ENCODE measurements at places on chromosomes 7 and 10.

DNA sequence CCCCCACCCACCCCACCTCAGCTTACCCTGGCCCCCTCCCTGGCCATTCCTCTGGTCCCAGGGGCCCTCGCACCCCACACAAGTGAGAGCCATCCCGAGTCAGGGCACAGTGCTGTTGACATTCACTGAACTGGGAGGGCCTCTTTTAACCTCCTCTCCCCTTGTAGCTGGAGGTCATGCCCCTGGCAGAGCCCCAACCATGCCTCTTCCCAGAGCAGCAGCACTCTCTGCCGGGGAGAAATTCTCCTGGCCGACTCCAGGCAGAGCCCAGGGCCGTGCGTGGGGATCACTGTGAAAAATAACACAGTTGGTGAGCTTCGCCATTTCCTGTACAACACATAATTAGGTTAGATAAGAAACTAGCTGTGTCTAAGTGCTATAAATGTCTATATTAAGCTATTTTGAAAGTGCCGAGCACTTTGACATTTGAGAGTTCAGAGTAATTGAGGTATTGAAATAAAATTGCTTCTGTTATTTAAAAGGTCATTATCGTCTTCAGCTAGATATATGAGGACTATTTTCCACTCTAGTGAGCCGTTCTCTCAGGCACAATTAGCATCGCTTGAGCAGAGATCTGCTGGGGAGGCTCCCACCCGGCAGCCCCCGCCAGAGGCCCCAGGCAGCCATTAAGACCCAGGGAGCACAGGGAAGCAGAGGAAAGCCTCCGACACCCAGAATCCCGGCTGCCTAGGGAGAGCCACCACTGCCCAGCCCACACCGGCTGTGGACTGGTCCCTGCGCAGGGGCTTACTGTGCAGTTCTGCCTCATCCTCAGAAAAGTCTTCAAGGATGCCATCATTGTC, 62.4 kb upstream of the LRRC18 start:
- peak; percentile 26 for DNase-seq

DNA sequence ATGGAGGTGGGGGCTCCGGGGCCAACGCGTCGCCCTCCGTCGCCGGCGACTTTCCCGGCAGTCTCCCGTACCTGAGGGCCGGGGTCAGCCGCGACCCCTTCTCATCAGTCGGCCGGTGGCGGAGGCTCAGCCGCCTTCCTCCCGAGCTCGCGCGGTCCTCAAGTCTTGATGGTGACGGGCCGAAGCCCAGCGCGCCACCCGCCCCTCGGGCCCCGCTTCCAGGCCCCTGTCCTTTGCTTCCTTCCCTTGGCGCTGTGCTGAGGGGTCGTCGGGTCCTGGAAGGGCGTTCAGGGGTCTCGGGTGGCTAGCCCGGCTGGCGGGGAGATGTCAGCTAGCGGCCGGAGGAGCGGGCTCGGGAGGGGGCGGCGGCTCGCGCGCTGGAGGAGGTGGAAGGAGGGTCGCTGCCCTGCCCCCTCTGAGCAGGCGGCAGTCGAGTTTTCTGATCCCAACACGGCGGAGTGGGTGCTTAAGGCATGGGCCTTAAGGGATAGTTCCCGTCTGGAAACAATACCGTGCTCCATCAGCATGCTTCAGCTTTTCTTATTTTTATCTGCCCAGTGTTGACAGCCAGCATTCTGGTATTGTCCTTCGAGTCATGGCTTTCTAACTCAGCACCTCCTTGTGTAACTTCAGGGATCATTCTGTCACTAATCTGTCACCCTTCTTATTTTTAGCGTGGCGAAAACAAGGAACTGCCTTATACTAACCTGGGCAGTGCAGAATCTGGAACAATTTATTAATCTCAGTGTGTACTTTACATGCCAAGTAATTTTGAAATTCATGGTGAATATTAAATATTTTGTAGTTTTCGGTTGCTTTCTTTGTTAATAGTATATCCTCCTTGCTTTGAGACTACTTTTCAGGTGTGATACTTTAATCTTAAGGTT, 748 bp downstream of the PHTF2 start:
- no peak for DNase-seq

DNA sequence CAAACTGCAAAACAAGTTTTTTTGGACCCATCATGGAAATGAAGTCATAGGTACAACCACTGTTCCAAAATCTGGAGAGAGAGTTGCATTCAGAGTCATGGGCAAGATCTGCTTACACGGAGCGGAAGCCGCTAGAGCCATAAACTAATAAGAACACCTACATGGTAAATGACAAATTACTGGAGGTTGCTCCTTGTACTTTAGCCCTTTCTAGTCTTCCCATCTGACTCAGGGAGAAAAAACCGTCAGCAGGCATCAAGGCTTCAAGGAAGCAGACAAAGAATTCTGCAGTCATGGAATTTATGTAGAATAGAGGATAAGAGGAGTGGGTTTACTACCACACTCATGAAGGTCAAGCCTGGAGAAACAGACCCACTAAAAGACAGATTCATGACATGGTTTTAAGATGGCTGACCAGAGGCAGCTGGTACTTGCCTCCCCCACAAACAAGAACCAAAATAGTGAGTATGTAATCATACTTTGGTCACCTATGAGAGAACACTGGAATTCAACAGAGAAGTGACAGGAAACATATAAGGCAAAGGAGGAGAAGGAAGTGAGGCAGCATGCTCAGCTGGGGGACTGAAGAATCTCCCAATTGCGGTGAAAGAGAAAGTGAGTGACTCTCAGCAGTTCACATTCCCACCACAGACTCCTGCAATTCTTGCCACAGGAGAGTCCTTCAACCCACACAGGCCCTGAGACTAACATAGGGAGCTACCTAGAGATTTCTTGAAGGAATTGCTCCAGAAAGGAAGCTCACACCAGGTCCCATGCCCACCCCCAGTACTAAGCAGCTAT, 42.4 kb upstream of the ASAH2 start:
- no peak for DNase-seq

DNA sequence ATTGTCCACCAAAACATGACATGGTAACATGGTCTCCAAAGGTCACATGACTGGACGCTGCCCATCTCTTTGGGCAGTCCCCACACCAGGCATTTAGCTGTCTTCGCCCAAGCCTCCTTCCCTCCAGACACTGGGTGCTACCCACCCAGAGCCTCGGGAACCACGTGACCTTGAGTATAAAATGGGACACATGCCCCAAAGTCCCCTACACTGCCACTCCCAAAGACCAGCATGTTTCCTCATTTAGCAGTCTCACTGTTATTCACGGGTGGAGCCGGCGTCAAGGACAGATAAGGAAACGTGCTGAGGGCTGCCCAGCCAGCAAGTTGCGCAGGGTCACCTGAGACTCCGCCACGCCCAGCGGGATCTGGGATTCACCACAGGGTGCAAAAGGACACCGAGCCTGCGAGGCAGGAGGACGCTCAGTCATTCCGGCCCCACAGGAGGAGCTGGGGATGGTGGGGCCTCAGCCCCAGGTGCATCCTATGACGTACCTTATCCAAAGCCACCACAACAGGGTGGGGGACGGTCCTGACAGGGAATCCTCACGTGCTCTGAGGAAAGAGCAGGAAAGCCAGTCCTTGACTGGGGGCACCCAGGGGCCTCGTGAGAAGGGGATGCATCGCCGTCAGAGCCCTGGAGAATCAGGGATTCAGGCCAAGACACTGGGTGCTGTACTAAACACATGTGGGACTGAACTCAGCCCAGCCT, 226.9 kb downstream of the TNS3 start:
- no peak for DNase-seq

- DNase-seq = no peak
These were observed 9.1 kb upstream of the DMBT1 start for GRCh38 chr10:122551450-122551849.

DNA sequence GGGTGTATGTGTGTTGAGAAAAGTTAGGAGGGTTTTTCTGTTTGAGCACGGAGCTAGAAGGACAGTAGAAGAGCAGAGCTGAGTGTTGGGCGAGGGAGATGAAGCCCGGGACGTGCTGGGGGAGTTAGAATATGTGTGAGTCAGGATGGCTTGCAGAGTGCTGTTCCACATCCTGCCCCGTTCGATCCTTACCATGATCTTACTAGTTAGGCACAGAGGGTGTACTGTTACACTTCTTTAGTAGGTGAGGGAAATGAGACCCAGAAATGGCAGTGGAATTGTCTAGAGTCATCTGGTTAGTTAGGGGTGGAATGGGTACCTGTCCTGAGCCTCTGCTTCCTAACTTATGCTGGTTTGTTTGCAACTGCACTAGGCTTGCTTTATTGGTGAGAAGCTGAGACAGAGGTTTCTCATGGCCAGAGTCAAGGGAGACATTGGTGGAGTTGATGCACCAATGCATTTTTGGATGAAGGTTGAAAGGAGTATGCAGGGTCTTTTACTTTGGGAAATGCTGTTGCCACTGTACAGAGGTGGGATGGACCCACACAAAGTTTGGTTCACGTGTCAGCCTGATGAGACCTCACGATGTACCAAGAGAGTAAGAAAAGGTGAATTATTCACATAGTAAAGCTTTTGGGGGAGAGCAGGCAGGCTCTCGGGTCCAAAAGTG, 42.4 kb downstream of the CCNY start:
- no peak for DNase-seq

DNA sequence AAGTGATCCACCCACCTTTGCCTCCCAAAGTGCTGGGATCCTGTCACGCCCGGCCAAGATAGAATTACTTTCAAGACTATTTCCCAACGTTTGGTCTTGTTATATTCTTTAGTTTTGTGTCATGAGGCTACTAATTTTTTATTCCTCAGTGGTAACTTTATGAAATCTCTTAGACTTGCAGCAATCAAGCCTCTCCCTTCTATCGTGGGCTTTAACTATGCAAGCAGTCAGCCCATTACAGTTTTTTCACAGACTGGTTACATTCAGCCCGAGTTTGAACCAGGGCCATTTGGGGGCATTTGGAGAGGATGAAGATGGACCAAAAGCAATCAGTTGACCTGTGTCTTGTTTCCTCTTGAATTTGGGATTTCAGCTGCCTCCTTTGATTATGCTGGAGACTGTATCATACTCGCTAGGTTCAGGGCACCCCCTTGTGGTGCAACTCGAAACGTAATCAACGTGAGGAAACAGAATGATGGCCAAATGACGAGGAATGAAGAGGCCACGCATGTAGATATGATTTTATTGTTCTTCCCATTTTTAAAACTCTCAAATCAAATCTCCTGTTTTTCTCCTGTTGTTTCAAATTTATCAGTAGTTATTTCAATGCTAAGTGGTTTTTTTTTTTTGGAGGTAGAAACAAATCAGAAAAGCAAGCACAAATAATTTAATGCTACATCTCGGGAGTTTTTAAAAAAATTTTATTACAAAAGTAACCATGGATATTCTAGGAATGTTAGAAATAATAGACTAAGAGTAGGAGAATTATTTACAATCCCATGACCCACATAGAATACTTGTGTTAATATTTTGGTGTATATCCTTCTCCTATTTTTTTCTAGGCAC, 151.6 kb downstream of the KIAA1217 start:
- DNase-seq = peak; percentile 2

DNA sequence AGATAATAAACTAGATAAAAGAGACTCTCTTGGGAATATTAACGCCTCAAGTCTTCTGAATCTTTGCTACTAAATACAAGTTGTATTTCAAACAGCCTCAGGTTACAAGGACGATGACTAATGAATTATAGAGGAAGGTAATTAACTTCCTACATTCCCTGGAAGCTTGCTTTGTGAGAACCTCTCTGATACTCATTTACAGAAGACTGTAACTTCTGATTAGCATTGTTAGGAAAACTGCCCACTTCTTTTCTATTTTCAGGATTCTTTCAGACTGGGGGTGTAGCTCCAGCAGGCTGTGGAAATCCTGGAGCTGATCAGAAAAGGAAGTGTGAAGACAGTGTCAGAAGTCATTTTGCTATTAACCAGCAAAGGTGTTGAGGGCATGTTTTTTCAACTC, 316.7 kb upstream of the NPSR1 start:
- no peak for DNase-seq

DNA sequence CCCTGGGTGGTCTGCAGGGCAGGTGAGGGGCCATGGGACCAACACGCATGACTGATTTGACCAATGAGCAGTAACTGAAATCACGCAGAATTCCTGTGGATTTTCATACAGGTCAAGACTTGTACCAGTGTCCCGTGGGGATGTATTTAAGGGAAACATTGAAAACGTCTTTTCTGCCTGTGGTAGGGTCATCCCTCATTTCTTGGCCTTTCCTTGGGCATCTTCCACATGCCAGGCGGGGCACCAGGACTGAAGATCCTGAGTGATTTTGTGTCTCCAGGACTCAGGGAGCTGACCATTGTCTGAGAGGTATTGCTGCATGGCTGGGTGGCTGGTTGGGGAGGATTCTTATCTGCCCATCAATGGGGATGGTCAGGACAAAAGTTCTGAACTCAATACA, 289.0 kb downstream of the GLRX3 start:
- DNase-seq = no peak

DNA sequence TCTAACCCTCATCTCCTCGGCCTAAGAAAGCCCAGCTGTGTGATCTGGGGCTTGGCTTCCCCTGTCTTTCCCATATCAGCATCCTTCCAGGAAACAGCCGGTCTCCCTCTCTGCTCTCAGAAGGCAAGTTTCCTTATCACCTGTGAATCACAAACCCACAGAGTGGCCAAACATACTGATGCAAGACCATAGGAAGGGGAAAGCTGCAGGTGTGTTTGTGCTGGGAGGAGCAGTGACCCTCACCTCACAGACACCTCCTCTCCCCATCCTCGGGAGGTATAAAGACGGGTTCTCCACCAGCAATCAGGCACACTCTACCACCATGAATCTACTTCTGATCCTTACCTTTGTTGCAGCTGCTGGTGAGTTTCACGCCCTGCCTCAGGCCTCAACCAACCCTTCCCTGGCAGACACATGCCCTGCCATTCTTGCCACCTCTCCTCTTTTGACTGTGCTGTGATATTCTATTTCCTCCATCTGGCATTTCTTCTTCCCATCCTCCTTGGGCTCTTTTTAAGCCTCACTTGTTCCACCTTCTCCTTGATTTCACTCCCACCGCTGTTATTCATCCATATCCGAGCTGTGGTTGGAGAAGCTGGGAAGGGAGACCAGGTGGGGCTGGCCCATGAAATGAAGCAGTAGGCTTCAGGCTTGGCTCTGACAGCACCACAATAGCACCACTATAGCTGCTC, at the start of gene PRSS2:
Gene PRSS2 (plus strand): TSS at position 310 of the 692 bp plus-strand sequence. CDS start 13 bp downstream, at position 323.
- DNase-seq = no peak

DNA sequence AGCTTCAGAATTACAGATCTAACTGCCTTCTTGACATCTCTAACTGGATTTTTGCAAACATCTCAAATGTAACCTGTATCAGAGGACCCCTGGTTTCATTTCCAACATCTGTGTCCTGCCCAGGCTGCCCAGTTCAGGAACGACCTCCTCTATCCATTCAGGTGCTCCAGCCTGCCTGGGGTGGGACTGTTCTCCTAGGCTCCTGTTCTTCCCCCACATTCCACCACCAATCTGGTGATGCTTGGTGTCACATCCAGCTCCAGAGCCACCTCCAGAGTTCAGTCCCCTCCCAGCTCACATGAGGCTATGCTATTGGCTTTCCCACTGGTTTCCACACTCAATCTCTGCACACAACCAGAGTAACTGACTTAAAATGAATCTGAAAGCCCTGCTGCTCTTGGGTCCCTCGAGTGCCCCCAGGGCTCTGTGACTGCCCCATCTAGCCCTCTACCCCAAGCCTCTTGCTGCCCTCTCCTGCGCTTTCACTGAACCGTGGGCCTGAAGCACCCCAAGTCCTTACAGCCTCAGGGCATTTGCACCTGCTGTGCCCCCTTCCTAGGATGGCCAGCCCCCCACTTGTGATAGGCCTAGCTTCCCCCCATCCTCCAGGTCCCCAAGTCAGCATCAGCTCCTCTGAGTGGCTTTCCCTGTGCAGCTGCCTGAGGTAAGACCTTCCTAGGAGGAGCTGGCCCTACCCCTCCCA, 46.1 kb downstream of the PPIF start:
- no peak for DNase-seq
